A549 treated with CpdA at 1 μM for 4 hours (cell line): ENCODE measurements at places on chromosomes 7 and 10. TPM values are rescaled to one million over a fixed set of nuclear protein-coding genes. Genes with fewer than 3 reads are reported as not detected.

CAV2 gene
- 157 to 196 TPM (median 171 TPM) in 5 replicates for total RNA-seq

ATP6V0A4 gene
- 0.22 to 0.58 TPM (median 0.26 TPM) in 5 replicates for total RNA-seq

GJD4 gene
- total RNA-seq, result 0.09 TPM in 1 of 5 replicates, not detected in the others

AZGP1 gene
- not detected in 5 replicates for total RNA-seq

MEST gene
- 36.4 to 42.3 TPM (median 40.7 TPM) in 5 replicates for total RNA-seq

SKIDA1 gene
- total RNA-seq, result 0.85 to 1.6 TPM (median 1.5 TPM) in 5 replicates

CPN1 gene
- 0.17 to 0.51 TPM (median 0.24 TPM) in 5 replicates for total RNA-seq

FAM25G gene
- total RNA-seq, result 1.1 to 2.6 TPM (median 1.4 TPM) in 4 of 5 replicates, not detected in the other

SPDYE8 gene
- not detected in 5 replicates for total RNA-seq

TFEC gene
- total RNA-seq, result 0.01 to 0.10 TPM in 2 of 5 replicates, not detected in the others

PDIA4 gene
- 204 to 223 TPM (median 208 TPM) in 5 replicates for total RNA-seq

TMEM26 gene
- total RNA-seq, result 0.06 to 0.13 TPM (median 0.10 TPM) in 4 of 5 replicates, not detected in the other

PSMG3 gene
- total RNA-seq, result 84.9 to 116 TPM (median 110 TPM) in 5 replicates

NKX1-2 gene
- total RNA-seq, result 0.03 TPM in 1 of 5 replicates, not detected in the others

HABP2 gene
- total RNA-seq, result 0.04 to 0.20 TPM (median 0.08 TPM) in 4 of 5 replicates, not detected in the other

GSTO2 gene
- total RNA-seq, result 1.4 to 2.1 TPM (median 1.8 TPM) in 5 replicates

FXYD4 gene
- not detected in 5 replicates for total RNA-seq

TRPV5 gene
- total RNA-seq, result not detected in 5 replicates

PDGFA gene
- 31.2 to 38.0 TPM (median 32.5 TPM) in 5 replicates for total RNA-seq

TAS2R4 gene
- total RNA-seq, result 0.06 to 0.26 TPM (median 0.12 TPM) in 5 replicates

ENO4 gene
- total RNA-seq, result 0.19 to 0.51 TPM (median 0.34 TPM) in 5 replicates

SMKR1 gene
- total RNA-seq, result 7.1 to 14.0 TPM (median 12.9 TPM) in 5 replicates

A1CF gene
- total RNA-seq, result 0.03 to 0.10 TPM (median 0.09 TPM) in 3 of 5 replicates, not detected in the others

CYP2W1 gene
- 0.06 TPM in 1 of 5 replicates, not detected in the others for total RNA-seq

PDE6C gene
- total RNA-seq, result not detected in 5 replicates

PRSS2 gene
- total RNA-seq, result not detected in 5 replicates

GNAT3 gene
- total RNA-seq, result not detected in 5 replicates

PAPOLB gene
- not detected in 5 replicates for total RNA-seq

NUDT13 gene
- 2.2 to 5.4 TPM (median 2.9 TPM) in 5 replicates for total RNA-seq

STK31 gene
- 0.27 to 0.81 TPM (median 0.62 TPM) in 5 replicates for total RNA-seq

FAM107B gene
- 147 to 212 TPM (median 176 TPM) in 5 replicates for total RNA-seq

REEP3 gene
- 15.8 to 22.5 TPM (median 20.7 TPM) in 5 replicates for total RNA-seq

LOXL4 gene
- total RNA-seq, result 1.2 to 1.5 TPM (median 1.3 TPM) in 5 replicates

NCF1 gene
- total RNA-seq, result 0.08 to 0.12 TPM (median 0.10 TPM) in 4 of 5 replicates, not detected in the other

SLC26A5 gene
- total RNA-seq, result not detected in 5 replicates

SUFU gene
- total RNA-seq, result 6.4 to 8.4 TPM (median 7.3 TPM) in 5 replicates
